CD8-positive, alpha-beta memory T cell (primary cell): ENCODE measurements at places on chromosomes 13 and 19. TPM values are rescaled to one million over a fixed set of nuclear protein-coding genes. Genes with fewer than 3 reads are reported as not detected.

The ZNF541 gene
- total RNA-seq = 0.13 TPM

GRCh38 chr13:113497217-113497616 lies 6.7 kb upstream of the DCUN1D2 start:
- no peaks in the 10 kb centered on the region for H3K27me3 ChIP-seq
- H3K4me1 ChIP-seq = peaks cover 10% of the 10 kb centered on the region
- no peak overlapping the region for H3K27ac ChIP-seq
- DNase-seq = no peak
- H3K4me3 ChIP-seq = no peak overlapping the region

- H3K4me3 ChIP-seq = no peak overlapping the region
- H3K4me1 ChIP-seq = peaks cover 50% of the 10 kb centered on the region
- H3K36me3 ChIP-seq = no peaks in the 10 kb centered on the region
- H3K27me3 ChIP-seq = no peaks in the 10 kb centered on the region
These were observed 23.5 kb downstream of the URI1 start for GRCh38 chr19:29965492-29965891.

DNA sequence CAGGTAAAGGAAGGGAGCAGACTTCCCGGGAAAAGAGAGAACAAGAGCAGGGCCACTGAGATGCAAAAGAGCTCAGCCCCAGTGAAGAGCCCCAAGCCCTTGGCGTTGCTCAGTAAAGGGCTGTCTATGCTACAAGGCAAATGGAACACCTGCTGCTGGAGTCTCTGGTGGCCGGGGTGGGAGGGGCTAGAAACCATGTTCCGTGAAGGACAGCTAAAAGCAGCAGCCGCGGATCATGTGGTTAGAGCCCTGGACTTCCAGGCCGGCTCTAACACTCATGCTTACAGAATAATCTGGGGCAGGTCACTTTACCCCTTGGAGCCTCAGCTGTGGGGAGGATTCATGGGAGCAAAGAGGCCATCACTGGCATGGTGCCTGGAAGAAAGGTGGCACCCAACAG lies 17.8 kb downstream of the POU2F2 start:
- no peaks in the 10 kb centered on the region for H3K27me3 ChIP-seq
- no peaks in the 10 kb centered on the region for H3K4me1 ChIP-seq
- H3K27ac ChIP-seq = no peak overlapping the region
- peaks cover 7% of the 10 kb centered on the region for H3K36me3 ChIP-seq
- no peak overlapping the region for H3K4me3 ChIP-seq
- DNase-seq = no peak

The GRIN2D gene
- 0.26 TPM for total RNA-seq

DNA sequence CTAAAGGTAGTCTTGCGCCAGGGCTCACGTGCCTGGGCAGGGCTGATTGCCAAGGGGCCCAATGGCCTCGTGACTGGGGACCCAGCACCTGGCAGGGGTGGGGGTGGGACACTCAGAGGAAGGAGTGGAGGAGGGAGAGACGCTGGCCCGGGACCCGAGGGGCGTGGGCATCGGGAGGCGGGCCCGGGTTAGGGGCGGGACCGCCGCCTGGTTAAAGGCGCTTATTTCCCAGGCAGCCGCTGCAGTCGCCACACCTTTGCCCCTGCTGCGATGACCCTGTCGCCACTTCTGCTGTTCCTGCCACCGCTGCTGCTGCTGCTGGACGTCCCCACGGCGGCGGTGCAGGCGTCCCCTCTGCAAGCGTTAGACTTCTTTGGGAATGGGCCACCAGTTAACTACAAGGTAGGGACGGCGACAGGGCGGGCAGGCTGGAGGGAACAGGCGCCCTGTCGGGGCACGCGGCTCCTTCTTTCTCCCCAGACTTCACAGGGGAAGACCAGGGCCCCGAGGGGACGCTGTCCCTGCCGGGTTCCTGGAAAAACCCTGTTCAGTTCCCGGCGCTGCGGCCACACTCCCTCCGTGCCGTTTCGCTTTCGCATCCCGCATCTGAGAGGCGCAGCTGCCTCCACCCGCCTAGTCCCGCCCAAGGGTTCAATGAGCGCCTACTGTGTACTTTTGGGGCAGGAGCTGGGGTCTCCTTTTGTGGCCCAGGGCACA lies at the start of gene IFI30:
TSS of gene IFI30 (plus strand) at position 242 of the 717 bp plus-strand sequence. CDS start at position 271, 29 bp downstream.
- DNase-seq = peak; percentile 68
- H3K36me3 ChIP-seq = no peaks in the 10 kb centered on the region
- H3K4me1 ChIP-seq = peaks cover 9% of the 10 kb centered on the region
- H3K27ac ChIP-seq = peak within 1 kb of the TSS; percentile 44
- H3K4me3 ChIP-seq = peak within 1 kb of the TSS; percentile 84

GRCh38 chr13:109959903-109960302 lies 173.5 kb upstream of the IRS2 start:
- no peaks in the 10 kb centered on the region for H3K36me3 ChIP-seq
- no peak for DNase-seq
- no peaks in the 10 kb centered on the region for H3K27me3 ChIP-seq
- H3K27ac ChIP-seq = no peak overlapping the region
- no peaks in the 10 kb centered on the region for H3K4me1 ChIP-seq

The CLEC11A gene
- total RNA-seq = 0.53 TPM

DNA sequence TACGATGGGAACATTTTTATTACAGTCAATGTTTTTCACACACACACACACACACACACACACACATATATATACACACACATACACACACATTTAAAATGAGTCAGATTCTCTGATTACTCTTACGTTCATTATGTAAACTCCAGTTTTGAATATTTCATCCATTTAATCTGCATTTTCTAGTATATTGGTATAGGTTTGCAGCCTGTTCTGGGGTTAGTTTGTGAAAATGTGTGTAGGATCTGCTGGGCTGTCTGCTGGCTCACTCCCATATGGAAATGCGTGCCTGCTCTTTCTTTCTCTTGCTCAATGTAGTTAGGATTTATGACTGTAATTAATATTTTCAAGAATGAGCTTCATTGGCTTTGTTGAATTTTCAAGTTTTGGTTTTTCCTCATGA lies 7.1 kb downstream of the LILRB2 start:
- H3K27me3 ChIP-seq = no peaks in the 10 kb centered on the region
- H3K36me3 ChIP-seq = no peaks in the 10 kb centered on the region
- no peaks in the 10 kb centered on the region for H3K4me1 ChIP-seq
- H3K27ac ChIP-seq = no peak overlapping the region
- no peak overlapping the region for H3K4me3 ChIP-seq

DNA sequence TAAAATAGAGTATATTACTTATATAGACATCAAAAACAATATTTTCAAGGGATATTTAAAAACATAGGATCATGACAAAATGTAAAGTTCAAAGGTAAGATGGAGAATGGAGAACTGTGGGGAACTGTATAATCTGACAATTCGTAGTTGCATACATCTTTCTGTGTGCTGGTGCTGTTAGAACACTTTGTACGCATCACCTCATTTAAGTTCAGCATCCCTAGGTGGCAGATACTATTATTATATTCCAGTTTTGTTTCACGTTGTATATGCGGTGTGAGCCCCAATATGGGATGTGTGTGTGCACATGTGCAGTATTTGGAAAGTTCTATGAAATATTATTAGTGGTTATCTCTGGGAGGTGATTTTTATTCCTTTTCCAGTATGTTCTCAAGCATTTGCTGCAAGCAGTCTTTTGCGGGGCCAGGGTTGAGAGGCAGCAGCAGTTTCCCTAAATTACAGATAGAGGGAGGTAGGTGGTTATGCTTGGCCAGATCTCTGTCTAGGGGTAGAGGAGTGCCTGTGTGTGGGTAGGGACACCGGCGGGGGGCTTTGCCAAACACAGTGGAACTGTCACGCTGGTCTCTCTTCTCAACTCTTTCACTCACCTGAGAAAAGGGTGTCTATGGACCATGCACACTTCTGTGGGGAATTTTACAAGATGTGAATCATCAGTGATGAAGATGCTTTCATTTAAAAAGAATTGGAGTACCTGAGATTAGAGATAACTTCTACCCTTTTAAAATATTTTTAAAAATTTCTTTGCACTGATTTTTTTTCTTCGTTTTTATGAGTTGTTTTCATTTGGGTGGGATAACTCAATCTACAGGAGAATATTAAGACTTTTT lies 55.6 kb upstream of the ALOX5AP start:
- no peaks in the 10 kb centered on the region for H3K4me1 ChIP-seq
- no peaks in the 10 kb centered on the region for H3K27me3 ChIP-seq
- H3K27ac ChIP-seq = no peak overlapping the region
- H3K36me3 ChIP-seq = no peaks in the 10 kb centered on the region
- H3K4me3 ChIP-seq = no peak overlapping the region
- DNase-seq = peak; percentile 40

DNA sequence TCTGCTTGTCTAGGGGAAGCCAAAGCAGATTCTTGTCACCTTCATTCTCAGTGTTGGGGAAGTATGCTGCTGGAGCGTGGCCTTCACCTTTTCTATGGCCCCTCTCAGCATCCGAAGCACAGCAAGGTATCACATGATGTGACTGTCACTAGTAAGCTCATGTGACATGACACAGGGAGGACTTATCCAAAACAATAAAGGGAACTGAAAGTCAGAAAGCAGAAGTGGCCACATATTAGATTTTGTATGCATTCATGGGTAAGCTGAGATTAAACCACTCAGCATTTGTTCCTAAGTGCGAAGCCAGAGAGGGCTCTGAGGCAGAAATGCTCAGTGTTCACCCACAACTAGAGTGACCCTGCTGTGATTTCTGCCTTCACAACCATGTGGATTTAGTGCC lies 72.8 kb upstream of the PCDH8 start:
- no peak overlapping the region for H3K27ac ChIP-seq
- no peak for DNase-seq
- H3K4me3 ChIP-seq = no peak overlapping the region
- H3K27me3 ChIP-seq = no peaks in the 10 kb centered on the region
- H3K36me3 ChIP-seq = no peaks in the 10 kb centered on the region
- no peaks in the 10 kb centered on the region for H3K4me1 ChIP-seq

The WDR87 gene
- total RNA-seq = not detected

The POP4 gene
- total RNA-seq = 150 TPM

The TMEM59L gene
- total RNA-seq = not detected

The MIR17HG gene
- total RNA-seq = 21.5 TPM

DNA sequence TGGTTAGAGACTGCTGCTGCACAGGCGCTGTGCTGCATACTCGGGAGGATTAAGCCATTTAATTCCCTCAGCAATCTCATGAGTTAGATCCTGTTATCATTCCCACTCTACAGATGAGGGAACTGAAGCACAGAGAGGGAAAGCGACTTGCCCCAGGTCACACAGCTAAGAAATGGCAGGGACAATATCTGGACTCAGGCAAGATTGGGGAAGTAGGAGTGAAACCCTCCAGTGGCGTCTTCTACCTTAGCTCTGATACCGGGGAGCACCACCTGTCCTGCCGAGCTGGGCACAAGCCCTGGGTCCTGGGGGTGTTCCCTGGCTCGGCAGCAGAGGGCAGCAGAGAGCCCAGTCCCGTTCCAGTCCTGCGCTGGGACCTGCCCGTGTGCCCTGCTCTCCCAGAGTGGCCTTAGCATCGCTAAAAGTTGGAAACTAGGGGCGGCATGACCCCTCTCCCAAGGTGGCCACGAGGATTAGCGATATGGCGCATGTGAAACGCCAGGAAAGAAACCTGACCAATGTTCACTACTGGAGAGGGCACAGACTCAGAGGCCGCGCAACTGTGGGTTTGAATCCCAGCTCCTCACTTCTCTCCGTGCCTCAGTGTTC lies 20.5 kb downstream of the CYTH2 start:
- H3K27me3 ChIP-seq = peaks cover 4% of the 10 kb centered on the region
- H3K36me3 ChIP-seq = no peaks in the 10 kb centered on the region
- DNase-seq = peak; percentile 69
- no peak overlapping the region for H3K4me3 ChIP-seq
- peaks cover 37% of the 10 kb centered on the region for H3K4me1 ChIP-seq

The KCTD15 gene
- 3.6 TPM for total RNA-seq

The COL4A2 gene
- not detected for total RNA-seq

The NXNL1 gene
- total RNA-seq = not detected

DNA sequence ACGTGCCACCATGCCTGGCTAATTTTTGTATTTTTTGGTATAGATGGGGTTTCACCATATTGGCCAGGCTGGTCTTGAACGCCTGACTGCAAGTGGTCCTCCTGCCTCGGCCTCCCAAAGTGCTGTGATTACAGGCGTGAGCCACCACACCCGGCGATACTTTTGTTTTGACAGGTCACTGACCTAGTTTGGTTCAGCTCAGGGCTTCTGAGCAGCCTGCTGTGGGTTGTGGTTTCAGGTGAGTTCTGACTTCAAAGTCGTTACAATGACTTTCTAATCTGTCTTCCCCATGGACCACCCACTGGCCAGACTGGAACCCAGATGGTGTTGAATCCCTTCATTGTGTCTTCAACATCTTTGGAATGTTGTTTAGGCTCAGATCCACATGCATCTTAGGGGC lies 73.8 kb downstream of the TRPM4 start:
- no peaks in the 10 kb centered on the region for H3K36me3 ChIP-seq
- H3K4me1 ChIP-seq = peaks cover 4% of the 10 kb centered on the region
- H3K4me3 ChIP-seq = no peak overlapping the region
- no peak for DNase-seq
- no peaks in the 10 kb centered on the region for H3K27me3 ChIP-seq

GRCh38 chr19:50512112-50512998 lies 1.4 kb downstream of the ASPDH start:
- H3K27ac ChIP-seq = peak overlapping the region; percentile 90
- peak overlapping the region; percentile 67 for H3K4me3 ChIP-seq
- no peaks in the 10 kb centered on the region for H3K27me3 ChIP-seq
- peaks cover 15% of the 10 kb centered on the region for H3K4me1 ChIP-seq

DNA sequence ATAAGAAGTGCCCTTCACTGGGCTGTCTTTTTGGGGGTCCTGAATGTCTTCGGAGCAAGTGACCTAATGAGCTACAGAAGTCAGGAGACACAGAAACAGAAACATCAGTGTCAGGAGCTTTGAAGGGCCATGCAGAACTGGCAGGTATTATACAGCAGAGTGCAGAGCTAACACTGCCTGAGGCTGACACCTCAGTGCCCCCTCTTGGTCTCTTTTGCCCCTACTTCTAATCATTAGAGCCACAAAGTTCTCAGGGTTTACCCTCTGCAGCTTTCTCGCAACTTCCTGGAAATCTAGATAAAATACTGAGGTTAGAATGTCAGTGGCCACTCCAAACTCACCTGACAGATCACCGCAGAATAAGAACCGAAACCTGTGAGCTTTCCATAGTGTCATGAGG lies 172.7 kb downstream of the B3GLCT start:
- H3K4me1 ChIP-seq = no peaks in the 10 kb centered on the region
- H3K27ac ChIP-seq = no peak overlapping the region
- H3K36me3 ChIP-seq = no peaks in the 10 kb centered on the region
- H3K27me3 ChIP-seq = no peaks in the 10 kb centered on the region
- DNase-seq = no peak

DNA sequence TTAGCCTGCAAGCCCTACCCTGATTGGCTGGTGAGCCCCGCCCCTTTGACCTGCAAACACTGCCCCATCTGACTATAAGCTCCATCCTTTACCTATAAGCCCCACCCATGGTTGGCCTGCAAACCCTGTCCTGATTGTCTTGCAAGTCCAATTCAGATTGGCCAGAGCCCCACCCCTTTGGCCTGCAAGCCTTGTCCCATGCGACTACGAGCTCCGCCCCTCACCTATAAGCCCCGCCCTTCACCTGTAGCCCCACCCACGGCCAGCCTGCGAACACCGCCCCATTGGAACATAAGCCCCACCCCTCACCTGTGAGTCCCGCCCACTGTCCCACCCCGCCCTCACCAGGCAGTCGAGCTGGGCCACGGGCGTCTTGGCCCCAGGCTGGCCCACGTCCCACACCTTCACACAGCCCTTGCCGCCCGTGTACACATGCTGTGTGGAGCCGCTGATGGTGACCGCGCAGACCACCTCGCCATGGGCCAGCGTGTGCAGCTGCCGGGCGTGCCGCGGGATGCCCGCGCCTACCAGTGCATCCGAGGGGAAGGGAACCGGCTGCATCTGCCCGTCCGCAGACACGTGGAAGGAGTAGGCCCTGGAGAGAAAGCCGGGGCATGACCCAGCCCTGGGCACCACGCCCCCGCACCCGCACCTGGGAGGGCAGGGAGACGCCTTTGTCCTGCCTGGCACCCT lies 22.9 kb downstream of the TLE2 start:
- H3K27me3 ChIP-seq = no peaks in the 10 kb centered on the region
- DNase-seq = no peak
- H3K4me3 ChIP-seq = no peak overlapping the region
- H3K4me1 ChIP-seq = no peaks in the 10 kb centered on the region
- no peaks in the 10 kb centered on the region for H3K36me3 ChIP-seq
